NCI-H510A treated with DMSO at 0.1 percent for 48 hours (cell line): ENCODE measurements at places on chromosomes 5 and 9.

GRCh38 chr9:79945016-79945415 lies 373.3 kb downstream of the TLE4 start:
- no peak for DNase-seq

- DNase-seq: no peak
Observed at GRCh38 chr9:86281593-86282076, 703 bp downstream of the ISCA1 start.

DNA sequence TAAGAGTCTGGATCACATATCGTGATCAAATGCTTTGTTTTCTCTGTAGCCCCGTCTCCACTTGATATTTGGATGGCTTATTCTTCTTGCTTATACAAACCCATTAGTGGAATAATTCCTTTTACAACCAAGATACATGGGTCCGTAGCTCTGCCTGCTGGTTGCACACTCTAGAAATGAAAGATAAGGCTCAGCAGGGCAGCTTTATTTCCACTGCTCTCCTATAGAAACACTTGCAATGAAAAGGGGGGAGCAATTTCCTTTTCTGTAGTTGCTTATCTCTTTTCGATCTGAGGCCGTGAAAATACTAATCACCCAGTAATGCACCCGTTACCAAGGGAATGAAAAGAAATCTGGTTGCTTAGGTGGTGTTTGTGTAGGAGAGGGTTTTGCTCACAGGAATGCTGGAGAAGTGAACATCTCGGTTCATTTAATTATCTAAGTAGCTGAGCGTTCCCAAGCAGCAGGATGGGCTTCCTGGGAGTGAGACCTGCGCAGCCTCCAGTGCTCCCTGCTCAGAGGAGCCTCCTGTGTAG lies 131.7 kb downstream of the ADAMTS16 start:
- DNase-seq: no peak

GRCh38 chr5:33808699-33809098 lies 83.1 kb downstream of the ADAMTS12 start:
- DNase-seq: no peak

GRCh38 chr5:179120951-179121666 lies 60.9 kb downstream of the ZNF354C start:
- no peak for DNase-seq

- DNase-seq: no peak
Observed at GRCh38 chr9:107737987-107738743, 248.6 kb upstream of the KLF4 start.

GRCh38 chr5:27124590-27124989 lies 86.2 kb upstream of the CDH9 start:
- no peak for DNase-seq

DNA sequence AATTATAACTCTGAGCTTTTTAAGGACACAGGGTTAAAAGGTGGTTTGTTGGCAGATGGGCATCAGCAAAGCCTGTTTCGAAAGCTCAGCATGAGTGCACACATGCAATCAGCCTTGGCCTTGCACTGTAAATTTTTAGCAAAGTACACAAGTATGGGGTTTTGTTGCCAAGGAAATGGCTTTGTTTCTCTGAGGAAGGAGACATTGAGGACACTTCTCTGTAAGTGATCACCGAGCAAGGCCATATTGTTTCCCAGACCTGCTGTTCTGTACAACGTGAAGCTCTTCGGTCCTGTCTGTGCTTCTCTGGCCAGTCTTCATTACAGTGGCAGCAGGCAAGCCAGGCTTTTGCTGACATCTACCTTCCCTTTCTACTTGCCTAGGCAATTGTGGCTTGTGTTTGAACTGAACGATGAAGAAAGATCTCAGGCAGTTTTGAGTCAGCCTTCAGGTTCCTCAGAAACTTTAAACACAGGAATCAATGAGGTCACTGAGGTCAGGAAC lies 27.9 kb upstream of the GLRX start:
- DNase-seq: no peak

DNA sequence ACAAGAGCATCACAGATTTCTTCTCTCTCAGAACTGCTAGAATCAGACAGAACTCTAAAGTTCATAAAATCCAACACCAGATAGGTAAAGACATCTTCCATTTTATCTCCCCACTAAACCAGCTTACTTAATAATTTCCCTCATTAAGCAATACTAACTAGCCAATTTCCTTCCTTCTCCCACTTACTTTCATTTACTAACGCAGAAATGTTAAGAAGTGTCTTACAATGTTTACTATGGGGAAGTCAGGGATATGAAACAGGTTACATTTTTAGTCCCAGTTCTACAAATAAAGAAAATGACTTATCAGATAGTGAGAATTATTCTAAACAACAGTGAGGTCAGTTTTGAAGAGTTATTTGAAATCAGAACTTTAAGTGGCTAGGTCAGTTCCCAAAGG lies 236.5 kb downstream of the FBXL17 start:
- no peak for DNase-seq

DNA sequence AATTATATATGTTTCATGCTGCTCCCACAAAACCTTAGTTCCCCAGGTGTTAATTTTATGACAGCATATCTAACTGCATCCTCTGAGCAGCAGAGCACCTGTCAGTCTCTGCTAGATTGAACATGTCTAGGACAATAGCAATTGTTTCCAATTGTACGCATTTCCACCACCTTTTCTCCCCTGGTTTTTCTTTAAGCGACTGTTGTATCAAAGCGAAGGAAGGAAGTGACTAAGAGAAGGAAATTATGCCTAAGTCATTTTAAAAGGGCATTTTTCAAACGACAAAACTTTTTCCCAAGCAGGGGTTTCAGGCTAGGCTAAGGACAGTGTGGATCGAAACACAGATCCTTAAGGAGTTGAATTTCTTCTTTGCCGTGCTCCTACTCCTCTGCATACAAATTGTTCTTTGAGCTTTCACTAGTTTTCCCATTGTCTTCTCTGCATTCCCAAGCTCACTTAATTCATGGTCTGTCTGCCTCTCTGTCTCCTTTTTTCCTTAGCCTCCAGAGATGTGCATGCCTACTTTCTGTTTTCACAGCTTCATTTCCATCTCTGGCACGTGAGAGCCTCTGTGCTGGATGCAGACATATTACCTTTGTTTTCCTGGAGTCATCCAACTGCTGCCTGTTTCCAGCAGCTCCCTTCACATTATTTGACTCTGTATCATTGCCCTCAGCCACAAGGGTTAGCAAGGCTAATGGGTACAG lies 39.4 kb upstream of the STARD4 start:
- DNase-seq: no peak

- DNase-seq: no peak
Observed at GRCh38 chr9:113563826-113564497, 100.4 kb downstream of the RGS3 start.

DNA sequence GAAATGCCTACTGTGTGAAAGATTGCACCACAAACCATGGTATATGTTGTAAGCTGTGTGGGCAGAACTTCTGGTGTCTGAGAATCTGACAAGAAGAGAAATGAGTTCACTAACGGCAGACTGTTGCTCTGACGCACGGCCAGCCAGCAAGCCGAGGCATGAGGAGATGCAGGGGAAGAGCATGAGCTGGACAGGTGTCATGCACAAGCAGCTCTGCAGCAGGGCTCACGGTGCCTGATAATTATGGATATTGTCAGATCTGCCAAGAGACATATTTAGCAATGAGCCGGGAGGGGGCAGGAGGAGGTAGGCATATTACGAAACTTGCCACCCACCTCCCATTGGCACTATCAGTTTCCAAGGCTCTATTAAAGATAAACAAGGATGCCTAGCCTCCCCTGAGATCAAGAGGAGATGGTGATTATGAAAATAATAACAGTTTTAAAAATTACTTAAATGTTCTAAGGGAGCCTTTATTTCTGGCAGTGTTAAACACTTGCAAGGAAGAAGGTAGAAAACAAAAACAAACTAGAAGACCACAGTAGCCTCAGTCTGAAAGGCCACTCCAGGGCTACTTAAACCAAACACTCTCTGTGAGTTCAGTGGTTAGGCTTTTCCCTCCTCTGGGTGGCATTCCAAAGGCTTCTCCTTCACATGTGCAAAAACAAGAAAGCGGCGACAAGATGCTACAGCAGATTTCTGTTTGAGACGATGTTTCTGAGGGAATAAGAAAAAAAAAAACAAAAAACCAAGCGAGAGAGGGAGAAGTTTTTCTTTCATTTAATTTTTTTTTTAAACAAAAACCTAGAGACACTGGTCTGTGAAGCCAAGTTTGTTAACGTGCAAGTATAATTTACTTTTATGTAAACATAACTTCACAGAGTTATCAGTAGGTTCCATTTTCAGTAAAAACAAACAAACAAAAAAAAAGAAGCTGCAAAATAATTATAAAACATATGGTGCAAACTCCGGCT lies 339.5 kb downstream of the BNC2 start:
- DNase-seq: no peak

DNA sequence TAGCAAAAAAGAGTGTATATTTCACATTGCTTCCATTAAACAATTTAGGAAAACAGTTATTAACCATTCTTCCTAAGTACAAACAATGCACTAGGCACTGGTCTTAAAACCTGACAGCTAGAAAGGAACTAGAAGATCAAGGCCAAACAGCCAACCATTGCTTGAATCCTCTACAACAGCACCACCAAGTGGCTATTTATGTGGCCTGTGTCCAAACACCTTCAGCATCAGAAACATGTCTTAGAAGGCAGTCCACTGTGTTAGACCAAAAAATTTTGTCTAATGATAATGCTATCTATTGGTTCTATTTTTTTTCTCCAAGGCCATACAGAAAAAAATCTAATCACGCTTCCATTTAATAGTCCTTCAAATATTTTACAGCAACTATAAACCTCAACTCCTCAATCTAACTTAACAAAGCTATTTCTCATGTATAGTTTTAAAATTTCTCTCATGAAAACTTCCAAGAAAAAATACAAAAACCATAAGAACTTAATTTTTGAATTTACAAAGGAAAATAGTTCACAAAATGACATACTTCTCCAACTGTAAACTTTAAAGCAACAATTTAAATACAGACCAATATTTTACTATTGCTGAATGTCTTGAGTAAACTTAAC lies 36.1 kb downstream of the CAAP1 start:
- DNase-seq: peak; percentile 47

GRCh38 chr5:43981556-43981955 lies 378.6 kb downstream of the NNT start:
- no peak for DNase-seq

DNA sequence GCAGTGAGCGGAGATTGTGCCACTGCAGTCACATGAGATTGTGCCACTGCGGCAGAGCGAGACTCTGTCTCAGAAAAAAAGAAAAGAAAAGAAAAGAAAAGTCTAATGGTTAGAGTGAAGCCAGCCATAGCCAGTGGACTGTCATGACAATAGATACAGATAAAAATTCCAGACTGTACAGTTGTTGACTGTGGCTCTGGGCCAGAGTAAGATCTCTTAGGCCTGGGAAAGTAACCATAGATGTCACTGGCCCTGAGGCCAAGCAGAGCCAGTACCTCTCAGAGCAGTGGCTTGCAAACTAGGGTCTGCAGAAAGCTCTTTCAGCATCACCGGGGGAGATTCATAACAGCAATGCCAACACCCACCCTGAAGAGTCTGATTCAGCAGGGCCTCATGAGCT lies 44.1 kb upstream of the SUB1 start:
- no peak for DNase-seq

GRCh38 chr5:170097934-170098333 lies 7.8 kb upstream of the FOXI1 start:
- no peak for DNase-seq

- DNase-seq: no peak
Observed at GRCh38 chr9:121718084-121718483, 66.7 kb downstream of the DAB2IP start.

DNA sequence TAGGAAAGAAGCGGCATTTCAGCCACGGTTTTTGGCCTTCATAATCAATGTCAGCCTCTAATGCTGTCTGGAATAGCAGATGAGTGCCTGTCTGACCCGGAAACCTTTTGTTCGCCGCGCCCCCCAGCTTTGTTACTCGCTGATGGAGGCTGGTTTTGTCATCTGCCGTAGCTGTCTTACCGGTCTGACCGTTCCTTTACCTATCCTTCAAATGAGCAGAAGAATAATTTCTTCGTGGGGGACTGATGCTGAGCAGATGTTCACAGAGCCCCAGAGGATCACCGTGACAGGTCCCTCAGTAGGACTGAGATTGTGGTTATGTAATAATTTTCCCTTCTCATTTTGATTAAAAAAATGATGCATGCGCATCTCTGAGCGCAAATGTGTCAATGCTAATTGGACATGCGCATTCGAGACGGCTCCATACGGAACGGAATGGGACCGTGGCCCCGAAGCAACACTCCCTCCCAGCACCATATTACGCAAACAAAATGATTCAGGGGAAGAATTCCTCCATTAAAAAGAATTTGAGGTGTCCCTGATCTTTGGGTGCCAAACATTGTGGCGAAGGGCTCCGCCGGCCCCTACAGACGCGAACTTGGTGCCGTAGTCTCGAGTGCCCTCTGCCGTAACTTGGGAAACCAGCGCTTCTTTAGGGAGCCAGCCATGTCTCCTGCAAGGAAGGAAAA lies 27.6 kb downstream of the TLX3 start:
- peak; percentile 46 for DNase-seq

DNA sequence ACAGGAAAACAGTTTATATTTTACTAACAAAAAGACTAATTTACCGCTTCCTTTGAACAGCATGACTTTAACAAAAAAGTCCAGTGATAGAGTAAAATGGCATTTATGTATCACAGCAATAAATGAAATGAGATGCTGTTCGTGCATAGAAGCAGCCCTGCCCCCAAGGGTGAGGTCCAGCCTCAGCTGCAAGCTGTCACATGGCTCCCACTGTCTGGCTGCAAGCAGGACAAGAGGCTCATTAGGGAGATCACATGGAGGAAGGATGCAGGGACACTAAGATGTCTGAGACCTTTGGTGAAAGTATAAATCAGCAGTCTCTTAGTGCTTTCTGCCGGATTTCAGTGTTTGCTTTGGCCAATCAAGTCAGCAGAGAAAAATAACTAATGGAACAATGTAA lies 23.0 kb downstream of the GDNF start:
- no peak for DNase-seq

- no peak for DNase-seq
Observed at GRCh38 chr5:79499640-79500273, 14.2 kb downstream of the HOMER1 start.

DNA sequence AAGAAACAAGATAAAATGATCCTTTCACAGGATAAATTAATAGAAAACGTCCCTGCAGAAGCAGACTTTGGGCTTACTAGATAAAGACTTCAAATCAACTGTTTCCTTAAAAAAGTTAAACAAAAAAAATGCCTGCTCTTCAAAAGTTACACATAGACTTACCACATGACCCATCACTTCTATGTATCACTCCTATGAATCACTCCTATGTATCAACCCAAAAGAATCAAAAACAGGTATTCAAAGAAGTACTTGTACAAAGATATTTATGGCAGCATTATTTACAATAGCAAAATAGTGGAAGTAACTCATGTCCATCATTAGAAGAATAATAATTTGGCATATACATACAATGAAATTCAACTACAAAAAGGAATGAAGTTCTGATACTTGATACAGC lies 56.3 kb upstream of the PRDM9 start:
- DNase-seq: no peak

GRCh38 chr5:181149355-181149754 lies 2.0 kb downstream of the OR2V2 start:
- no peak for DNase-seq
